ELR (cell line): ENCODE measurements at places on chromosomes 3 and 15.

GRCh38 chr15:49215768-49216739, 46.0 kb downstream of the GALK2 start:
- no peak for DNase-seq

GRCh38 chr3:187770224-187770623, 25.0 kb upstream of the BCL6 start:
- no peak for DNase-seq

DNA sequence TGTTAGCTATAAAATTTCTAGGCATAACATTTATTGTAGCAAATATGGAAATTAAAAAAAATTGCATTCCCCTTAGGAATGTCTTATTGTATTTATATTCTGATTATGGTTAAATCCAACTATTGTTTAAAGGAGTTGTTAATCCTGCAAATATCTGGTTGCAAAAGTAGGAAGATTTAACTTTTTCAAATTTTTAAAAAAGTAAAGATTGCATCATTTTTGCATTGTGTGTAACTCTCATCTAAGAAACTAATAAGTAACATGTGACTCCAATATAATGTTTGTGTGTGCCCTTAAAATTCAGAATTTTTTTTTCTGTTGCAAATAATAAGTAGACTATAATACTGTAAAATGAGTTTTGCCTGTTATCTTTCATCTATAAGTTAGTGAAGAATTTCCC, 204.1 kb upstream of the DPH6 start:
- DNase-seq = no peak

- peak; percentile 72 for DNase-seq
These were observed 2.4 kb downstream of the ARHGEF3 start for GRCh38 chr3:56799251-56799882.

DNA sequence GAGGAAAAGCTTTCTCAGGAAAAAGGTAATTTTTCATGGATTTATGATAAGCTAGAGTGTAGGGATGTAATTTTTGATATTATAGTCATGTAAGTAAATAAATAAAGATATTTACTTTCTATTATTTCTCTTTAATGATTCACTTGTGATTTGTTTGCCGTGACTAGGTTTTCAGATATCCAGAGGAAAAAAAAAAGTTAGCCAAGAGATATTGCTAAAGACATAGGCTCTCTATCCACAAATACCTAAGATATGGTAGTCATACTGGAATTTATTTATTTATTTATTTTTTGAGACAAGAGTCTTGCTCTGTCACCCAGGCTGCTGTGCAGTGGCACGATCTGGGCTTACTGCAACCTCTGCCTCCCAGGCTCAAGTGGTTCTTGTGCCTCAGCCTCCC, 59.9 kb downstream of the AP4E1 start:
- peak; percentile 62 for DNase-seq

DNA sequence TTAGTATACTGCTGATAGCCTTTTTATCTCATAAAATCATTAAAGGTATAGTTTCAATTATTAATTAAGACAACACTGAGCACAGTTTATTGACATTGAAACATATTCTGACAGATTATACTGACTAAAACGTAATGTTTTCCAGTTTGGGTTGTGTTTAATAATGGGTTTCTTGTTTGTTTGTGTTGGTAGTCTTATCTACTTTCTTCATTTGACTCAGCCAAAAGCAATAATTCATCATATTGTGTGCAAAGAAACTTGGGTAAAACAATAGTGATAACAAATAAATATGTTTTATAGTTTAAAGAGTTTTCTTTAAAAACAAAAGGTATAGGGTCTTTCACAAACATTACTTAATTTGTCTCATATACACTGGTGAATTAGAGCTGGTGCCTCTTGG, 629.2 kb upstream of the AGTR1 start:
- DNase-seq = no peak

- no peak for DNase-seq
These were observed 21.4 kb upstream of the KPNA1 start for GRCh38 chr3:122535964-122536631.

DNA sequence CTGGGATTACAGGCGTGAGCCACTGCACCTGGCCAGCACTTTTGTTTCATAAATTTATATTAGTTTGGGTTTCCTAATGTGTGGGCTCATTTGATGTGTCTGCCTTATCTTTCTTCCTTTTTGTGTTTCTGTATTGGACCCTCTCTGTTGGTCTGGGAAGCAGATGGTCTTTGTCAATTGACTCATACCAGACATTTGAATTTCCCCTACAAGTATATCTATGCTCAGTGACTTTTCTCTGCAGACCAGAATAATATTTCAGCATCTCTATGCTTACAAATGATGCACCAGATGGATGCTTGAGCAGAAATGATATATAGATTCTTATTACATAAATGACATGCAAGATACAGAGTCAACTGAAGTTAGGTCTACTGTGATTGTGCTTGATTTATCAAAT, 329.9 kb upstream of the SLCO3A1 start:
- no peak for DNase-seq

DNA sequence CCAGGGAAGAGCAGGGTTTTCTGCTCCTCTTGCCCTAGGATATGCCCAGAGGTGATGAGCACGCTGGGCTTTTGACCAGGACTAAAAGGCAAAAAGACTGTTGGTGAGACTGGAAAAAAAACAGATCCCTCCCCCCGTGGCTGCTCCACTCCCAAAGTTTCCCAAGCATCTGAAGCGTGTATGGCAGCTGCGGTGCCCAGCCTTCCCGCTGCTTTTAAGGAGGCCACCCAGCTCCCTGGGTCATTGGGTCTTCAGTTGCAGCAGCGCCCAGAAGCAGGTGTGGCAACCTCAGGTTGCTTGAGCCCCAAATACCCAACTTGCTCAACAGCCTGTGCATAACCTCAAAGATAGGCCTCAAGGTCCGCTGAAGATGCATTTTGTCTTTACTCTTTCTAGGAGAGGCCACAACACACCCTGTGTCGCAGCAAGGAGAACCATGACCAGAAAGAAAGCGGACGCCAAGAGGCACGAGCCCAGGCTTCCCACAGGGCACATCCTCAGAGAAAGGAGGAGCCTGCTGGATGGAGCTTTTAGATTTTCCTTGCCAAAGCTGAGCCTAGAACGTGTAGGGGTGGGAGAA, 2.0 kb downstream of the SRGAP3 start:
- no peak for DNase-seq

DNA sequence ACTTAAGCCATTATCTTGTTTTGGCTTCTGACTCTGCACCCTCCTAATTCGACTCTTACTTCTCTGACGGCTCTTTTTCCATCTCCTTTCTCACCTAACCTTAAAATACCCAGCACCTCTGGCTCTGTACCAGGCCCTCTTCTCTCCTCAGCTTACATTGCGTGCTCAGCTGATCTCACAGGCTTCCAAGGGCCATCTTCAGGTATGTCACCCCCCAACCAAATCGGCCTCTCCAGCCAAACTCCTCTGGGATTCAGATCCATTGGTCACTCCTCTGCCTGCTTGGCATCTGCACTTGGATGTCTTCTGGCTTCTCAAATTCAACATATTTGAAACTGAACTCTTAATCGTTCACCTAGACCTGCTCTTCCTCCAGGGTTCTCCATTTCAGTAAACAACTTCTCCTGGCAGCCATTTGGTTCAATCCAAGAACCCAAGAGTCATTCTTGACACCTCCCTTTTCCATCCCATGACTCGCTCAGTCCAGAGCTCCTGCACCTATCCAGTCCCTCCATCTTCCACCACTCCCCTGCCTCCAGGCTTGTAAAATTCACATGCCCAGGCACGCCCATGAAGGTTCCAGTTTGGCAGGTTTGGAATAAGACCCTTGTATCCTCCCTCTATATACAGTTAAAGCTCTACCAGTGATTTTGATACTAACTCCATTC, 35.2 kb upstream of the SLC41A3 start:
- no peak for DNase-seq

GRCh38 chr3:141382571-141382970, 14.3 kb downstream of the ZBTB38 start:
- peak; percentile 22 for DNase-seq

GRCh38 chr3:37491776-37492175, 317.4 kb upstream of the LRRFIP2 start:
- DNase-seq = no peak

DNA sequence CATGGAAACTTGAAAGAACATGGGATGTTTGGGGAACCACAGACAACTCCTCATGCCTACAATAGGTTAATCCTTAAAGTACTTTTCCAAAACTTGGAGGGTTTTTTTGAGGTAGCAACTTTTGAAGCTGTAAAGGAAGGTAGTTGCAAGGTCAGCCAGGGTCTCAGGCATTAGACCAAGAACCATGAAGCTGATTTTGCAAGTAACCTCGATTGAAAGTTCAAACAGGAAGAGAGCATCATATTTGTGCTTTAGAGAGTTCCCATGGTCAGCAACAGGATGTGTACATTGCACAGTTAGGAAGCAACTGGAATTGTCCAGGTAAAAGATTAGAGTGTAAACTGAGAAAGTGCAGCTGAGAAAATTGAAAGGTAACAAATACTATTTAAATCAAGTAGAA, 199.8 kb upstream of the NR2F2 start:
- DNase-seq = no peak

DNA sequence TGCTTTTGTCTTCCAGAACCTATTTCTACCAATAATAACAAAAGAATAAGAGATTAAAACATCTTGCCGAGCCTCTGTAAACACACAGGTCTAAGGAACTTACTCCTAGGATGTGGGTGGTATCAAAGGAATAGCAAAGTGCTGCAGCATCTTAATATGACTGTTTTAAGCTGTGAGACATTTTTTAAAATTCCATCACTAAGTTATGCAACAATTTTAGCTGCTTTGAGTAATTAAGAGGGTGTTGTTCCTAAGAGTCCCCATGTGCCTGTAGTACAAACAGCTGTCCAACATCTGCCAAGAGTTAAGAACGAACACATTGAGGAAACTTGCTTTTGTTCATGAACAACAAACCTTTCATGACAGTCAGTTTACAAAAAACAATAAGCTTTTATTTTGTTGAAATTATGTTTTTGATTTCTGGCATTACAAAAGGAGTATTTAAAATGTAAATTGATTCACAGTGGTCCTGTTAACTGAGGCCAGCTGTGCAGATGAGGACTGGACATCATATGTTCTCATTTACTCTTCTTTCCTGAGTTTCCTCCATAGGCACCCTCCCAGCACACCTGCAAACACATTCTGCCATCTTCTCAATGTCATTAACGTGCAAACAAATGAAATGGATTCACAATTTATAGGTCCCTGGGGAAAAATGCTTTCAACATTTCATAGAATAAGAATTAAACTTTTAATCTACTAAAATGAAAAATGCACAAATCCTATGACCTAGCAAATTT, 337.3 kb upstream of the ARHGEF26 start:
- no peak for DNase-seq

DNA sequence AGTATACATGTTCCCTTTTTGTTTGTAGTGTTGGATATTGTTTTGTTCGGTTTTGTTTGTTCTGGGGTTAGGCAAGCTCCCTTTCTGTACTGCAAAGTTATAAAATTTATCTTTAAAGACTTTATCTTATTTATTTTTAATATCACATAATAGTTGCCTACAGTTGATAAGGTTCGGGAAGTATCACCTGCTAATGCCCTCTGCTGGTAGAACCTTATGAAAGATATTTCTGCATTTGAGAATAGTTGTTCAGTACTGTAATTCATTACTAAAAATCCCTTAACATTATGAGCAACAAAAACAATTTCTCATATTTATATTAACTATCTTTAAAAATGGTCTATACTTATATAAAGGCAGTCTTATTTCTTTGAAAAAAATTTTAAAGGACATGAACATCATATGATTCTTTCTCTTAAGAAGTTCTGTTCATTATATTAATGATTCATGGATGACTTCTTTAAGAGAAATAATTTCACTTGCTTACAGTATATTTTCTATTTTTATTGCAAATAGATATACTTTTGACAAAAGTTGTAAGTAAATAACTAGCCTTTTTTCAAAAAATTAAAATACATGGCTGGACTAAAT, 1126.8 kb downstream of the SI start:
- peak; percentile 52 for DNase-seq

DNA sequence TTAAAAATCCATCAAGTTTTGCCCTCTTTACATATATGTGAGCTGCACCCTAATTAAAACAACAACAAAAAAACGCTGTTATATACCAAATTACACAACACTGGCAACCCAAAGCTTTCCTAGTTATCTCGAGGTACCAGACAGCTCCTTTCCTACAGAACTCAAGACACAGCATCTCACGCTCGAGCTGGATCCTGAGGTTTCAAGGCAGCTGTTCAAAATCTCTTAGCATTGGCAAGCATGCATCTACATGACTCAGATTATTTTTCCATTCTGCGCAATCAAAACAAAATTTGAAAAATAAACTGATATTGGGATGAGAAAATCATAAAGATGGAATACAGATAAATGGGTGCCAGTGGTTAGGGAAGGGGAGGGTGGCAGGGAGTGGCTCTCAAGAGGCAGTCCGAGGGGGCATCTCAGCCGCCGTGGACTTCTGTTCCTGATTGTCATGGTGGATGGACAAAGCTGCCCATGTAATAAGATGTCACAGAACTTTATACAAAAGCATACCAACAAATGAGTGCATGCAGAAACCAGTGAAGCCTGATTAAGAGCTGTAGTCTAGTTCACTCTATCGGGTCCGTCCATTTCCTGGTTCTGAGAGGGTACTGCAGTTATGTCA, 91.5 kb downstream of the ADAMTS17 start:
- DNase-seq = no peak

DNA sequence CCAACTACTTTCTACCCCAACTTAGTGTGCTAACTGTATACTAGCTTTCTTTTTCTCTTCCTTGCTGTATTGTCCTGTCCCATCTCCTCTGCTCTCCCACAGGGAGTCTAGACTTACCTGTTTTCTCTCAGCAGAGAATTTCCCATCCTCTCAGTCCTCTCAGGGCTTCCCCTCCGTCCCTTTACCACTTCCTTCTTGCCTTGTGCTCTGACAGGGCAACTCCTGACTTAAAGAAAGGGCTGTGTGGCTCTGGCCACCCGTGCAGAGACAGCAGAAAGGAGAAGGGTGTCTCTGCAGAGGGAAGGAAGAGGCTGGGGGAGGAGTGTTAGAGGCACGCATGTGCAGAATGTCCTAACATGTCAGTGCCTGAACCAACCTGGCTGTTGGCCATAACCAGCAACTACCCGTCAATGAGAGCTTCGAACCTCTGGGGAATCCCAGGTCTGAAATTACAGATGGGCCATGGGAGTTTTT, at the start of gene GCSAM:
Gene GCSAM, minus strand, starts transcription at position 274 of the 474 bp plus-strand sequence. Its CDS starts 128 bp downstream, at position 146.
- no peak for DNase-seq
